Right forelimb (tissue), 1 donor: ENCODE measurements at places on chromosomes 1 and 21.

DNA sequence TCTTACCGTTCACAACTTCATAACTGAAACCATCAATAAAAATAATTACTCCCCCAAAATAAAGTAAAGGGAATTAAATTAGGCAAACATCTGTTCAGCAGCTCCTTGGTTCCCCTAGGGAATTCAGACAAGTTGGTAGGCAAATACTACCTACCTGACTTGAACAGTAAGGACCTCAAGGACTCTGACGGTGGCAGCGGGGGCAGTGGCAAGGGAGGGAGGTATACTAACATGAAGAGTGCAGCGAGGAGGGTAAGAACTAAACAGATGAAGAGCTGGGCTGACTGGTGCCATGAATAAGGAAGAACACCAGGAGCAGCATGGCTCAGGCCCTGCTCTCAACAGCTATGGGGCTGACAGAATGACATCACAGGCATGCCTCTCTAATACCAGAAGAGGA, 33.1 kb downstream of the MTOR start:
- no peak for DNase-seq

GRCh38 chr1:53203466-53203865, 6.8 kb downstream of the CPT2 start:
- no peak for DNase-seq

DNA sequence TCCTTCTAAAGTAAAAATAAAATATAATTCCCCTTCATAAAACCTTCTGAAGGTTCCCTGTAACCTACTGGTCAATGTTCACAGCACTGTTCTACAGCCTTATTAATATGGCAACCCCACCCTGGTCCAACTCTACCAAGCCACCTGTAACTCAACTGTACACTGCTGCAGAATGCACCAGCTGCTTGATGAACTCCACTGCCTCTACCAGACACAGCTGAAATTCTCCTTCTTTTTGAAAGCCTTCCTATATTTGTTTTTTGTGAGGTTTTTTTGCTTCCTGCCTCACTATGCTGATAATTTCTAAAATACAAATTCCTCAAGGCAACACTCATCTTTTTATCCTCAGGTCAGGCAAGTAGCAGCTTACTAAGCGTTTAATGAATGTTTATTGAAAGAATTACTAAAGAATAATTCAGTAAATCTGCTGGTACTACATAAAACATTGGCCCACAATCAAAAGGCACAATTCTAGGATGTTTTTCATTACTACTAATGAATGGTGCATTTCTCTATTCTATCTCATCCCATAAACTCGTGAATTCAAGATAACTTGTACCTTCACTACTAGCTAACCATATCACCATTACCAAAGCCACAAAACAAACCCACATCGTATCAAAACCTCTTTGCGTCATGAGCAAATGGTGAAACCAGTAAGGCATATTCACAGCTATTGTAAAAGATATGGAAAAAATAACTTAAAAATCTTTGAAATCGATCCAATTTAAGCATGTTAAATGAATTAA, 2.4 kb downstream of the SSX2IP start:
- no peak for DNase-seq

DNA sequence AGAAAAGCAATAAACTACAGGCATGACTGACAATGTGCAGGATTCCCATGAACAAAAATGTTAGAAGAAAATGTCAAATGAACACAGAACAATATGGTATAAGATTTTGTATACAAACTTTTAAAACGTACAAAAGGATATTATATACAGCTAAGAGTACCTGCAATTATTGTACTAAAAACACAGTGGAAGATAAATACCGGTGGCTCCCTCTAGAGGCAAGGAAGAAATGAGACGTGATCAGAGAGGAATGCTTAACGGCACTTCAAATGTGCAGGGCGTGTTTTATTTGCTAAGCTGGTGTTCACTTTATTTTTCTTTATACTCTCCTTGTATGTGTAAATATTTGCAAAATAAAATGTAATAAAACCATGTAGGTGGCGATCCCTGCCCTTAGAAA, 191.8 kb upstream of the SAMSN1 start:
- no peak for DNase-seq

GRCh38 chr21:31282095-31282709, 61.9 kb downstream of the TIAM1 start:
- DNase-seq = no peak

DNA sequence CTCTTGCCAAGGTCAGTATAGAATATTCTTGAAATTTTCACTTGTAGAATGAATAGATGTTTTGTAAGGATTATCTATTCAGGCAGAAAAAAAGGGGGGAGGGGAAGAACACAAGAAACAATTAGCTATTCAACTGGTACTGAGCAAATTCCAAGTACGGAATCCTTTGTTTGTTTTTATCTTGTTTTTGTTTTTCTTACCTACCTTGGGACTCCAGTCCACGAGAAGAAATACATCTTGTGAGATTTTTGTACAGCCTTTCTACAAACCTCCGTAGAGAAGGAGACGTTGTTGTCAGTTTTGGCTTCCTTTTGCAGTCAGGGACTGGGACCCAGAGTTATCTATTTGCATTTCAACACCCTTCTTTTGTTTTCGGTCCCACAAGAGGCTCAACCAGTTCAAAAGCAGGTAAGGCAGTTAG, 36.0 kb downstream of the ZNF281 start:
- DNase-seq = no peak

DNA sequence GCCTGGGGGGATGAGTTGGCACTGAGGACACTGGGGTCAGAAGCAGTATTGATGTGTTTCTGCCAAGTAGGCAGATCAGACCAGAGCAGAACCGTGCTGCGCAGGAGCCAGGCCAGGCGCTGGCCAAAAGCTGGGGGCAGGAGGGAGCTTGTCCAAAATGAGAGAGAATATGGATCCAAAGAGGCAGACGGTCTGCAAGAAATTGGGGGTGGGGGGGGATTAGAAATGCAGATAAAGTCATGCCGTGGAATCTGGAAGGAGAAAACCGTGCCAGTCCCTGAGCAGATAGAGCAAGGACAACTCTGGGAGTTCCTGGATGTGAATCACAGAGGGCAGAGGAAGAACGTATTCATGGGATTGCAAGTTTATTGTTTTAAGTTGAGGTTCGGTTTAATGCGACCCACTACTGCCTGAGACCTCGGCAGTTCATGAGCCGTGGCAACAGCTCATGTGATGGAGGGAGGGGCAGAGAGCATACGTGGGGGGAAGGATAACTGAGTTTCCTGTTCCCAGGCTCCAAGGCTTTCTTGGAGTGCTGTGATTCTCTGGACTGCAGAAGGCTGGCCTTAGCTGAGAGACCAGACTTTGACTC, 224.0 kb downstream of the FGGY start:
- DNase-seq = no peak

GRCh38 chr1:234244482-234244881, 128.8 kb upstream of the COA6 start:
- no peak for DNase-seq

DNA sequence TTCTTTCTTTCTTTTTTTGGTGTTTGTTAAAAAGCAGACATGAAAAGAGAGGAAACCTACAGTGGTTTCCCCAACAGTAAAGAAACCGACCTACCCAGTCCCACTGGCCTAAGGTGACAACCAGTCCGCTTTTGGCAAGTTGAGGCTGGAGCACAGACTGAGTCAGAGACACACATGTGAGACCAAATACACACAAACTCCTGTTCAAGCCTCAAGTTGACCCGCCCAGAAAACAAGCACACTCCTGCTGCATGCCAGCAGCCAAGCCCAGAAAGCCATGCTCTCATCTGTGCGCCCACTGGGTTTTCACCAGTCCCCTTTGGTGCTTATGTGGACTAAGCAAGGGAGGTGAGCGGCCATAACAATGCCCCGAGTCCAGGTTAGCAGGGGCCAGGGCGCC, 64.6 kb upstream of the GPR153 start:
- no peak for DNase-seq
